ENCODE measurements at places on chromosomes 6 and 20.
A peak's percentile ranks its signal among the peaks of the same experiment; 100 is the strongest.

DNA sequence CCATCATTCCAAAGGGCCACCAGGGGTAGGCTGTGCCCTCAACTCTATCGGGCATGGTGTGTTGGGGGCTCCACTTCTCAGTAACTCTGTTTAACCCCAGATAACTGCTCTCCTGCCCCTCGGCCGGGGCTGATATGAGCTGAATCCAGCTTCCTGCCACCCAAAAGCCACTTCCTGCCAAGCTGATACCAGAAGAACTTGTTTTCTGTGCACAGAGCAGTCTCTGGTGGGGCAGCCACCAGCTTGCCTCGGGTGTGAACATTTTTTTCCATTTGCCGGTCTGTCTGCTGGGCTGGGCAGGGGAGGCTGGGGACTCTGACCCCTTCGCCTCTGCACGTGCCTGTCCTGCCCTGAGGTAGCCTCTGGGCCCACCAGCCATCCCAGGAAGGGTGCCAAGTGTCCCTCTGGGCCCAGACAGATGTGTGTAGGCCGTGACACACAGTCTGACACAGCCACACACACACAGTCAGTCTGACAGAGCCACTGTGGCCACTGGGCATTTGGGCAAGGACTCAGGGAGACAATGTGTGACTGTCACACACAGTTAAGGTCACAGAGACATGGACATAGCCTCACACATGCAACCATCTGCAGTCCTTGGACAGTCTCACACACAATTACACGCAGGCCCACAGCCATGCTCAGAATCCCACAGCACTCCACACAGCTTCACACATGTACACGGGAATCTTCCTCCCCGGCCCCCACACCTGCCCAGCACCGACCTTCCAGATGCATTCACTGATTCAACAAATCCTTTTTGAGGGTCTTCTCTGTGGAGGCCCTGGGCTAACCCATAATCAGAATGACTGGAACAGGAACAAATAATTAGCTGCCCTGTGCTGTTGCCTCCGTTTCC lies 45.1 kb downstream of the NOL4L start:
- DNase-seq: no peak

DNA sequence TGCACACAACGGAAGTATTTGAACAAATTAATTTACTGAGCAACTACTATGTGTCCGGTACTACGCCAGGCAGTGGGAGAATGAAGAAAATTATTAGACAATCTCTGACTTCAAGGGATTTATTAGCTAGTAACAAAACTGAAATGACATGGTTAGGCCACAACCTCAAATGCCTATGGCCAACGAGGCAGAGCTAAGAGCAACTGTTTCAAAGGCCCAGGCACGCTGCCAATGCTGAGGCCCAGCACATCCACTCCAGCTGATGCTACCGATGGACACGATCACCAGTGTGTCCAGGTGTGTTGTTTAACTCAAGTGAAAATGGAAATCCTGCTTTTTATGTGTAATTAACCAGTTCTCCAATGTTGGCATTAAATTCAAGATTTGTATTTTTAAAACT lies 420.9 kb downstream of the PRKN start:
- DNase-seq: no peak

GRCh38 chr6:2264932-2265331 lies 19.5 kb upstream of the GMDS start:
- DNase-seq: no peak

- DNase-seq: no peak
Measured at GRCh38 chr6:20861481-20861880, 327.2 kb downstream of the CDKAL1 start.

DNA sequence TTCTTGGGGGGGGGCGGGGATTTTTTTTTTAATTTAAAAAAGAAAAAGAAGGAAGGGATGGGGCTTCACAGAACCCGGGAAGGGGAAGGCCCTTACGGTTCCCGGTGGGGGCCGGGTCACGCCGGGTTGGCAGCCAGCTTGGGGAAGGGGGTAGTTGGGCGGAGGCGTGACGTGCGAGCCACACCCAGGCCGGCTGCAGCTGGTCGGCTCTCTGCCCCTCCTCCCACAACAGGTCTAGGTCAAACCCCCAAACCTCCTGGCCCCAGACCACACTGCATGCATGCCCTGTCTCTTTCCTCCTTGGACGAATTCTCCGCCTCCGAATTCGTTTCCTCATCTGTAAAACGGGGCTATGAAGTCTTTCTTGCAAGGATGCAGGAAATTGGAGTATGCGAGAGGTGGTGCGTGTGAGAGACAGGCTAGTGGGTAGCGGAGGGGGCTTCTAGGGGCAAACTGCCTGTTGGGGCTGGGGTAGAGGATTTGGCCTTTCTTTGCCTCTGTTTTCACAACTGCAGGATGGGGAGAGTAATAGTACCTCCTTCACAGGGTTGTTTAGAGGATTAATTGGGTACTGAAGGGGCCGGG lies 828 bp downstream of the HCK start:
- no peak for DNase-seq

GRCh38 chr6:159914565-159914923 lies 23.8 kb downstream of the MAS1 start:
- DNase-seq: no peak

DNA sequence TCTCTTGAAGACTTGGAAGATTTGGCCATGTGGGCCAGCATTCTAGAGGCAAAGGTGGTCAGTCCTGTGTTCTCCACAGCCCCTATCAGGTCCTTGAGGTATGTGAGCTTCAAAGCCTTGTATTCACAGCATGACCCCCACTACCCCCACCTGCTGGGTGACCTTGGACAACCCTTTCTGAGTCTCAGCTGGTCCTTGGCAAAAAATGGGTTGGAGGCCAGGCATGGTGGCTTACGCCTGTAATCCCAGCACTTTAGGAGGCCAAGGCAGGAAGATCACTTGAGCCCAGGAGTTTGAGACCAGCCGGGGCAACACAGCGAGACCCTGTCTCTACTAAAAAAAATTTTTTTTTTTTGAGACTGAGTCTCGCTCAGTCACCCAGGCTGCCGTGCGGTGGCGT lies 42.6 kb downstream of the UBE2V1 start:
- no peak for DNase-seq

GRCh38 chr20:32697608-32698007 lies 23.9 kb upstream of the C20orf203 start:
- DNase-seq: no peak

DNA sequence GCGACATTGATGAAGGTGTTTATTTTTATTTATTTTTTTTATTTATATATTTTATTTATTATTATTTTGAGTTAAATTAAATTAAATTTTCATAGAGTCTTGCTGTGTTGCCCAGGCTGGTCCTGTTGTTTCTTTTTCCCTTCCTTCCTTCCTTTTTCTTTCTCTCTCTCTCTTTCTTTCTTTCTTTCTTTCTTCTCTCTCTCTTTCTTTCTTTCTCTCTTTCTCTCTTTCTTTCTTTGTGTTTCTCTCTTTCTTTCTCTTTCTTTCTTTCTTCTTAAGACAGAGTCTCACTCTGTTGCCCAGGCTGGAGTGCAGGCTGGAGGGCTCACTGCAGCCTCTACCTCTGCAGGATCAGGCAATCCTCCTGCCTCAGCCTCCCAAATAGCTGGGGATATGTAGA lies 84.7 kb upstream of the AKAP12 start:
- no peak for DNase-seq

DNA sequence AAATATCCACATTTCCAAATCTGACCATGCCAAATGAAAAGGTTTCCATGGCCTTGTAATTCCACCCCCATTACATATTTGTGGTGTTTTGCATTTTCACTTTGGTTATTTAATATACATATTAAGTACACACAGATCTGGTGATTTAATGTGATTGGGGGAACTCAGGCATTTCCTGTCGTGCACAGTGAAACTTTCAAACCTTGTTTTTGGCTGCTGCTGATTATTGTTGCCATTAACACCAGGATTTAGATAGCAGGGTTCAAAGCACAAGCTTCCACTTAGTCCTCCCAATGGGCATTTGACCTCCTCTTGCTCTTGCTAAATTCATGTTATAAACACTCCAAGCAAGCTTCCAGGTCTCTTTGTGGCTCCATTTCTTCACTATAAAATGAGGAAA lies 166.5 kb downstream of the SOBP start:
- DNase-seq: no peak

DNA sequence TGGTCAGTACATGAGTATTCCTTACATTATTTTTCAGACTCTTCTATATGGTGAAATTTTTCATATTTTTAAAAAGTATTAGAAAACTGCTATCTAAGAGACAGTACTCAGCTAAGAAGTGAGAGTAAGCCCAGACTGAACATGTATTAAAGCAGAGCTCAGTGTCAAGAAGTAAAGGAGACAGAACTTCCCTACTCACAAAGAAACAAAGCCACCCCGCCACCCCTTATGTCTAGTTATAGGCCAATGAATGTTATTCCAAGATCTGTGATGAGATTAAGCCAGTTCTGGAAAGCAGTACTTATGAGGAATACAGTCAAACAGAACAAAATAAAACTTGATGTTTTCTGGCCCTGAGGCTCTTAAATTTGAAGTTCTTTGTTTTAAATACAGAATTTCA lies 114.5 kb downstream of the RNGTT start:
- no peak for DNase-seq

DNA sequence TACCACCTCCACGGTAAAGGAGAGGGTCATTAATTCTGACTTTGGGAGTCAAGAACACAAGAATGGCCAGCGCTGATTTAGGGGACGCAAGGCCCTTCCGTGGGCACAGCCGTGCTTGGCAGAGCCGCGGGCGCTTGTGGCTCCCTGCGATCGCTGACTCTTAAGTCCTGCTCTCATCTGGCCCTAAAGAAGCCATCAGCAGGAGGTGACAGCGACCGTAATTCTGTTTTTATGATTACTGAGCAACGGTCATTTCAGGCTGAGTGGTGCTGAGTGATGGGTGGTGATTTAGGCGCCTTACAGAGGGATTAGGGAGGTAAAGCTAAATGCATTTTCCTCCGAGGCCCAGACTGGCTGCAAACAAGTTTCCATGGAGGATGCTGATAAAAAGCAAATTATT lies 364.6 kb upstream of the SULF2 start:
- DNase-seq: no peak

- no peak for DNase-seq
Measured at GRCh38 chr6:160337301-160337700, 10.9 kb upstream of the SLC22A3 start.

- no peak for DNase-seq
Measured at GRCh38 chr6:98672681-98673475, 161.5 kb upstream of the POU3F2 start.

- no peak for DNase-seq
Measured at GRCh38 chr6:88952065-88952704, 11.2 kb downstream of the RNGTT start.

GRCh38 chr6:45829873-45830272 lies 185.8 kb downstream of the CLIC5 start:
- DNase-seq: no peak

DNA sequence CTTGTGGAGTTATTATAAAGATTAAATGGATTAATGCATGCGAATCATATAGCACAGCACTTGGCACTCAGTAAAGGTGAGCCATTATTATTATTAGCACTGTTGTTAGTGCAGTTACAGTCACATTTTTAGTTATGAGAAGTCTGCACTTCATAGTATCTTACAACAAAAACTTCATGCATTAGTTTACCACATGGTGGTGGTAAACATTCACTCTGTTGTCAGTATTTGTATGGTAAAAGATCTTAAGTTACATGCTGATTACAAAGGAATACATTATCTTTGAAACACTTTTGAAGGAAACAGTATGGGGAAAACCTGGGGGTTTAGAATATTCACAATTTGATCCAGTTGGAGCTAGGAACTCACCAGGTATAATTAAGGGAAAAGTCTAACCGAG lies 20.8 kb downstream of the TMEM14A start:
- DNase-seq: no peak

GRCh38 chr20:11569163-11569562 lies 348.5 kb upstream of the BTBD3 start:
- no peak for DNase-seq

DNA sequence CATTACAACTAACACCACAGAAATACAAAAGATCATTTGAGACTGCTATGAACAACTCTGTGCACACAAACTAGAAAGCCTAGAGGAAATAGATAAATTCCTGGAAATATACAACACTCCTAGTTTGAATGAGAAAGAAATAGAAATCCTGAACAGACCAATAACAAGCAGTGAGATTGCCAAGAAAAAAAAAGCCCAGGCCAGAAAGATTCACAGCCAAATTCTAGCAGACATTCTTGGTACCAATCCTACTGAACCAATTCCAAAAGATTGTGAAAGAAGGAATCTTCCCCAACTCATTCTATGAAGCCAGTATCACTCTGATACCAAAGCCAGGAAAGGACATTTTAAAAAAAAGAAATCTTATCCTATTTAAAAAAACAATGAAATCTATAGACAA lies 7.0 kb upstream of the CDK19 start:
- peak; percentile 35 for DNase-seq

GRCh38 chr20:60485012-60485760 lies 527.0 kb downstream of the CDH26 start:
- DNase-seq: no peak

DNA sequence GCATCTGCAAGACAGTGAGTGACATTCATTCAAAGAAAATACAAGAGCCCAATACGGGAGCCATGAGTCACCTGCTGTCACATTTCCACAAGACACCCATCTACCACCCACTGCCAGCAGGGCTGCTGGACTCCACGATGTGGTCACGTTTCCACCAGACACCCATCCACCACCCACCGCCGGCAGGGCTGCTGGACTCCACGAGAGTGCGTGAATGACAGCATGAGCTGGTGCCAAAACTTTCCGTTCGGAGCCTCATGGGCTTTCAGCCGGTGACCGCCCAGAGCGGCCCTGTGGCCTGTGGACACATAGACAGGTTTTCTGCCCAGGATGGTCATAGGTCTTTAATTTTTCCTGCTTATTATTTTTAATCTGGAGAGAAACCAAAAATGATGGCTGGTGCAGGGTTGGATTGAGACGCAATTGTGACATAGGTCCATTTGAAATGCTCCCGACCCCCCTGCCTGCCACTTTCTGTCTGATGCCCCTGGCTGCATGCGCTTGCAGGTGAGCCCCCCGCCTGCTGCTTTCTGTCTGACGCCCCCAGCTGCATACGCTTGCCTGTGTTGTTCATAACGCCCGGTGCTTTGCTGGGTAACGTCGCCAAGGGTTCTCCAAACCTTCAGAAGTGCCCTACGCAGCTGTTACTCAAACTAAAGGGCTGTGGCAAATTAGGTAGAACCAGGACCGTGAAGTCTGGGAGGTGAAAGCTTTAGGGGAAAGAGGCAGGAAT lies 59.1 kb upstream of the SMOC2 start:
- DNase-seq: no peak

- no peak for DNase-seq
Measured at GRCh38 chr20:60976913-60977312, 275.1 kb upstream of the CDH4 start.

GRCh38 chr6:119961450-119961849 lies 611.9 kb upstream of the MAN1A1 start:
- no peak for DNase-seq

GRCh38 chr6:114167583-114168576 lies 174.9 kb downstream of the HS3ST5 start:
- no peak for DNase-seq

DNA sequence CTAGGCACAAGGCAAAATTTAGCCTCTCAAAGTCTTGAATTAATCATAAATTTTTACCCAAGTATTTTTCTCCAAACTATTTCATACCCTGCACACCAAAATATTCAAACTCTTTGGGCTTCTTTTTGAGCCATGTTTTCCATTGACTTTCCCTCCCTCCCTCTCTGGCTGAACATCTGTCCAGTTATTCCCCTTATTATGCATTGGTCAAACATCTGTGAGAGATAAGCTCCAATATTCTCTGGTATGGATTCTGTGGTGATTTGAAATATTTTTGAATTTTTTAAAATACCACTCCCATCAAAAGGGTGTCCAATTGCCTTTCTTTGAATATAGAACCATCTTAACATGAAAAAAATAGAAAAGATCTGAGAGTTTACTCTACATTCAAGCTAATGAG lies 244.2 kb downstream of the RFPL4B start:
- no peak for DNase-seq

- no peak for DNase-seq
Measured at GRCh38 chr6:118318648-118319047, 229.4 kb upstream of the PLN start.
